ENCODE measurements at places on chromosomes 5 and 9.

DNA sequence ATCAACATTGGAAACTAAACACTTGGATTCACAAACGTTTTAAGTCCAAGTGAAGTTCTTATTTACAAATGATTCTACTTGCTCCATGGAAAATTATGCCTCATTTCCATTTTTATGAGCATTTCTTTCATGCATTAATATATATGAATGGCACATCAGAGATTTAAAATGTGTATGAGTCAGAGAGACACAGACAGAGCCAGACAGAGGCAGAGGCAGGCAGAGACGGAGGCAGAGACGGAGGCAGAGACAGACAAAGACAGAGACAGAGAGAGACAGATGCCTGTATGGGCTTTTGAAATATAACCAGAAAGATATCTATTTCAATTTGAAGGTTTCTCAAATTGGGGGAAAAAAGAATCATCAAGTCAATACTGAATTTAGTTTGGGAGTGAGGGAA lies 649.0 kb downstream of the PTPRD start:
- no peak for DNase-seq

DNA sequence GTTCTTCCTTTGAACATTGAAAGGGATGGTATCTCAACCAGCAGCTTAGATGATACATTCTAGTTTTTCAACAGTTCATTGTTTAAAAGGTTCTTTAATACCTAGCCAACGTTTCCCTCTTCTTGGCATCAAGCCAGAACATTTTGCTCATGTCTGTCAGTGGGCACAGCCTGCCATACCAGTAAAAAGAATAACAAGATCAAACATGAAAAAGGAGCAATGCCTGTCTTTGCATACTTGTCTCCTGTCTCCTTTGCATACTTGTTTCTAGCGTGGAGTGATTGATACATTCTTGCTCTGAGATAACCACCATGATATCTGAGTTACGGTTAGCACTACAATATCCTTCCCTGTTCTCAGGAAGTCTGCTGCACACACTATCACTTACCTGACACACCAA lies 248.6 kb upstream of the DAPK1 start:
- no peak for DNase-seq

DNA sequence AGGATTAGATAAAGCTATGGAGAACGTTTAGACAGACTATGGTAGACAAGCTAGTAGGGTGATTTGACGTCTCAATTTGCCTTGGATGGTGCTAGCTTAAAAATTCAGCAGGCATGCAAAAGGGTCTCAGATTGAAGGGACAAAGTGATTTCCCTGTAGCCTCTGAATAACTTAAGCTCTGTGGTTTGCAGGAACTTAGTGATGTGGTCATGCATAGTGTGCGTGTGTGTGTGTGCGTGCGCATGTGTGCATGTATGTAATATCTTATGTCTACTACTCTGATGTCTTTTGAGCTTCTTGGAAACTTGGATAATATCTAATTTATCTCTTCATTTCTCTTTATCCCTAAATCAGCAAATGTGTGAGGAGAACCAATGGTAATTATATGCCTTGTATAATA lies 183.6 kb upstream of the TNC start:
- DNase-seq: no peak

GRCh38 chr5:78979117-78979742 lies 5.9 kb downstream of the ARSB start:
- DNase-seq: no peak

GRCh38 chr5:104452550-104452949 lies 890.0 kb upstream of the NUDT12 start:
- no peak for DNase-seq

- no peak for DNase-seq
Measured at GRCh38 chr9:21031808-21032183, 356 bp upstream of the HACD4 start.

Data from stimulated activated CD8-positive, alpha-beta memory T cell treated with anti-CD3 and anti-CD28 coated beads, Interleukin-4, amount 100 ng/mL, for 4 hours (primary cell).